Erythroblast (primary cell): ENCODE measurements at places on chromosomes 4 and X.

- DNase-seq: peak; percentile 17
Measured at GRCh38 chrX:153791104-153791852, 2.9 kb downstream of the IDH3G start.

DNA sequence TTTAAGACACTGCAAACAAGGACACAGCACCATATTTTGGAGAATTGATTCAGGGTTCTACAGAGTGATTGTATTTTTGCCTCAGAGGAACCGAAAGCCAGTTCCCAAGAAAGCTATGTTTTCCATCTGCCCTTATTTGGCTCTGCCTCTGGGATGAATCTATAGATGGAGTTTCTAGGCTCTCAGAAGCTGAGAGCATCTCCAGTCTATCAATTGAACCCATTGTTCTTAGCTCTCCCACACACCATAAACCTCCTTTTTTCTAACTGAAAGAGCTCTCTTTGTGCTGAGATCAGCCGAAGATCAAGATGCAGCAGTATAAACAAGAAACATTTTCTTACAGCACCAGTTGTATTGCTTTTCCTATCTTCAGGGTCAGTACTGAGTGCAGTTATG is 16.9 kb downstream of the PLP1 start:
- DNase-seq: no peak

DNA sequence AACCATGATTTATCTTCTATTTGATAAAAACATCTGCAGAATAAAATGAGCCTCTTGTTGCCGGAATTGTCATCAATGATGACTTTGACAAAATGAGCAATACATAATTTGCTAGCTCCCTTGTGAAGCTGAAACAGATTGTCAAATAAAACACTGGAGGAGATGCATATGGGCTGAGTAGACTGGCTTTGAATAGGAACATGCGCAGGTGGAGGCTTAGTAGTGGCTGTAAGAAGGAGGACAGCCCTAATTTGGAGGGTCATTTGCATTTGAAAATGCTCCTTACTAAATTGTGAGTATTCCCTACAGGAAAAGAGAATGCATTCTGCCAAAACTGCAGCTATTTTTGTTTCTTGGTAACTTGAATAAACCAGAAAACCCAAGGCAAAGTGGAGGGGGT is 329.1 kb downstream of the PPARGC1A start:
- DNase-seq: no peak

- no peak for DNase-seq
Measured at GRCh38 chr4:17475481-17475880, 36.4 kb downstream of the QDPR start.

GRCh38 chrX:52166840-52167239 is 17.8 kb upstream of the MAGED4 start:
- no peak for DNase-seq

DNA sequence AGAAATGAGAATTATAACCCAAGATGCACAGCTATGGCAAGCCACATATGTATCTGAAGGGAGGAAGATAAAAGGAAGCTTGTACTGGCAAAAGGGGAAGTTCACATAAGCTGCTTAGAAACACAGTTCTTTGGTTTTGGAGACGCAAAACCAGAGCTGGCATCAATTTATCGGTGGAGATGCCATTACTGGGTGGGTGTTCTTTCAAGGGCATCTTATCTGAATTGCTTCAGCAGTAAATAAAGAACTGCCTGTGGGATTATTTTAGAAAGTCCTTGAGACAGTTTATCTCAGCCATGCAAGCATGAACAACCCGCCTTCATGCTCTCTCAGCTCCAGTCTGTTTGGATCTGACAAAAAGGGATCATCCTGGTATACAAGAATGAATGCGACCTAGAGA is 60.8 kb downstream of the DDX60 start:
- peak; percentile 96 for DNase-seq

- DNase-seq: no peak
Measured at GRCh38 chrX:77398330-77398954, 48.7 kb upstream of the FGF16 start.

DNA sequence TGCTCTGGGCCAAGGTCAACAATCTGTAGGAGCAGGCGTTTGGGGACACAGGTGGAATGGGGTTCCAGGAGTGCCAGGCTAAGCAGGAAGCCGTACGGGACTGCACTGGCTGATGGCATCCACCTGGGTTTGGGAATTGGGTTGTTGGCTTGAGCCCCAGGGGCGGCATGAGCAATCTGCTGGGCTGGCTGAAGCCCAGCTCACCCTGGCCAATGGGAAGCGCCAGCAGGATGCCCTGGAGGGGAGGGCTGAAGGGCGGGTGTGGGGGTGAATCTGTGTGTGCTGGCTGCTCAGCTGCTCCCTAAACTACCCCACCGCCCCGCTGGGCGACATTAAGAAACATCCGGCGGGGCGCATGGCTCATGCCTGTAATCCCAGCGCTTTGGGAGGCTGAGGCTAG is 8.9 kb upstream of the RGS12 start:
- no peak for DNase-seq

- no peak for DNase-seq
Measured at GRCh38 chr4:140858897-140859296, 102.7 kb upstream of the TBC1D9 start.

DNA sequence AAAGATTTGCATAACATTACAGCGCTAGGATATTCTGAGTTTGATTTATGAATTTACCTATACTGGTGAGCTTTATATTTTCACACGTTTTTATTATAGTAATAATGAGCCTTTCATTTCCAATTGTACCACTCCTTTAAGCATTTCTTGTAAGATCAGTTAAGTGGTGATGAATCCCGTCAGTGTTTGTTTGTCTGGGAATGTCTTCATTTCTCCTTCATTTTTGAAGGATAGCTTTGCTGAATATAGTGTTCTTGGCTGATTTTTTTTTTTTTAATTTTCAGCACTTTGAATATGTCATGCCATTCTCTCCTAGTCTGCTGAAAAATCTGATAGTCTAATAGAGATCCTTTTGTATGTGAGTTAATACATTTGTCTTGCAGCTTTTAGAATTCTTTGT is 70.1 kb downstream of the IL15 start:
- no peak for DNase-seq

DNA sequence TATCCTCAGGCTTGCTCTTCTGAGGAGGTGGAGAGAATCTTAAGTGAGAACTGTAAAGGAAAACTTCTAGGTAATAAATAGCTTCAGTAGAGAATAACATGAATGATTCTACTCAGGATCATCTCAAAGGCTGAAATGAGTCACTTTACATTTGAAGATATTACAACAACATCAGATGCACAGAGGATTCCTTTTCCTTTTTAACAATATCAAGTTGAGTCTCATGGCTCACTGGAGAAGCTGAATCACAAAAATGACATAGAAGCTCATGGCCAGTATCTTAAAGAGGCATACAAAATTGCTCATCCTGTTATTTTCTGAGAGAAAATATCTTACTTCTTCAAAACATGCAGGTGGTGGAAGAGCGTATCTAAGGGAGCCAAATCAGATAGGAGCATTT is 72.5 kb upstream of the EMCN start:
- DNase-seq: no peak

- no peak for DNase-seq
Measured at GRCh38 chrX:80432441-80432840, 12.2 kb downstream of the TENT5D start.

DNA sequence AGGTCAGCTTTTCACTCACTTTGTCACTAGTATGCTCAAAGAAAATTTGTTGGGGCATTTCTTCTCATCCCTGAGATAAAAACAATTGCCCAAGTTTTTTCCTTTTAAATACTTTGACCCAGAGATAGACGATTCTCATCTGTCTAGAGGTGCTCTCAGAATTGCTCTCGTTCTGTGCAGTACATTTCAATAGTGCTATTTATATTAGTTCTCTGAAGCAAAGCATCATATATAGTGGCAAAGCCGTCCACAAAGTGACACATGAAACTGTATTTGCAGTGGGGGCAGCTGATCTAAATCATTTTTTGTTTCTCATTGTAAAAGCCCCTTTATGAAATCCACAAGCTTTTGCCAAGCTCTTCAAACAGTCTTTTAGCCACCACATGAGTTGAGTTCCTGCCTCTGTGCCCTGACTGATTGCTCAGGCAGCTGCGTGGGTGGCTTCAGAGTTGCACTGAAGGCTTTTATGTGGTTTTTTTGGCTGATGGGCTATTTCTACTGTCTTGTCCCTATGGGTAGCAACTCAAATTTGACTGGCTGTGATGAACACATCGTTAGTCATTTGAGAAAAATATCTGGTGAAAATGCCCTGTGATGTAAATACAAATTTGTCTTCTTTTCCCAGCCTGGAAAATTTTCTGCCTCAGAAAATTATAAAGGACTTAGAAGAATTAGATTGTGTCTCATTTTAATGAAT is 119.1 kb upstream of the OTUD4 start:
- DNase-seq: no peak

- DNase-seq: no peak
Measured at GRCh38 chrX:112779139-112779538, 61.5 kb downstream of the AMOT start.

- no peak for DNase-seq
Measured at GRCh38 chrX:109925656-109926055, 77.3 kb upstream of the TMEM164 start.

GRCh38 chrX:2316534-2316933 is 184.2 kb downstream of the DHRSX start:
- DNase-seq: no peak

GRCh38 chr4:4379540-4380087 is 7.3 kb upstream of the NSG1 start:
- DNase-seq: no peak

DNA sequence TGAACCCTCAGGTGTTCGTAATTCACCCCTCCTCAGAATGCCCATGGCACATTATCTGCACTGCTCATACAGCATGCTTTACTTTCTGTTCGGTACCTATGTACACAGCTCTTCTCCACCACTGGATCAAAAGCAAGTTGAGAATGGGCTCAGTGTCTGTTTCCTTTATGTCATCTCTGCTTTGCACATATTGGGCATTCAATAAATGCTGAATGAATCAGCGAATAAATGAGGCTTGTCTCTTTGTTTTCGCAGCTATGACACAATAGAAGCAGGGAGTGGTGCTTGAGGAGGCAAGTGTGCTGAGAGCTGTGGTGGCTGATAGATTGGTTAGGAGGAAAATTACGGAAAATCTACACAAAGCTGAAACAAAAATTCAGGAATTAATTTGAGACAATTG is 109.1 kb upstream of the VMA21 start:
- DNase-seq: no peak
